Stimulated activated CD4-positive, alpha-beta T cell treated with anti-CD3 and anti-CD28 coated beads, Interleukin-4, amount 100 ng/mL, for 24 hours (primary cell): ENCODE measurements at places on chromosomes 6 and 20.

DNA sequence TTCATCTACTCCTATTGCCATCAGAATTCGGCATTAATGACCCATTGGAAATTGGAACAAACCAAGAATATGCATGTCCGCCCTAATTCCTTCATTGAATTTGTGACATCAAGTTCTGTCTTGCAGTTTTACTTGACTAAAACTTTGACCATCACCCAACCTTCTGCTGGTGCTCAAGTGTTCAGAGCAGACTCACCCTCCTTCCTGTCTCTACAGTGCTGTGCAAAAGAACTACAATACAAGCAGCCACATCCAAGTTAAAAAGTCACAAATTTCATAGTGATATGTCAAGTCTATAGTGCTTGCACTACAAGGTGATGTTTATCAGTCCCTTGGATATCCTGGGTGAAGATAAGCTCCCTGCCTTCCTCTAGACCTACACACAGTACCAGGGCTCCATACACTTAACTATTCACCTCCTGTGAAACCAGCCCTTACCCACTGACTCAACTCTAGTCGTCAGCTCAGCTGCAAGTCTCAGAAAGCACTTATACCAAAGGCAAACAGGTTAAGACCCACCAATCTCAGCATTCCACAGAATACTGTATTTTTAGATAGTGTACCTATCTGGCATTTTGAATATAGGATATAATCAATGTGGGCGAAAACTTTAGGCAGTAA lies 23.6 kb downstream of the SNX5 start:
- no peak for DNase-seq

- no peak for DNase-seq
Measured at GRCh38 chr20:4069751-4070150, 54.4 kb upstream of the RNF24 start.

GRCh38 chr6:39184906-39185580 lies 44.2 kb downstream of the KCNK5 start:
- no peak for DNase-seq

- no peak for DNase-seq
Measured at GRCh38 chr20:57683881-57684807, 25.7 kb downstream of the PMEPA1 start.

DNA sequence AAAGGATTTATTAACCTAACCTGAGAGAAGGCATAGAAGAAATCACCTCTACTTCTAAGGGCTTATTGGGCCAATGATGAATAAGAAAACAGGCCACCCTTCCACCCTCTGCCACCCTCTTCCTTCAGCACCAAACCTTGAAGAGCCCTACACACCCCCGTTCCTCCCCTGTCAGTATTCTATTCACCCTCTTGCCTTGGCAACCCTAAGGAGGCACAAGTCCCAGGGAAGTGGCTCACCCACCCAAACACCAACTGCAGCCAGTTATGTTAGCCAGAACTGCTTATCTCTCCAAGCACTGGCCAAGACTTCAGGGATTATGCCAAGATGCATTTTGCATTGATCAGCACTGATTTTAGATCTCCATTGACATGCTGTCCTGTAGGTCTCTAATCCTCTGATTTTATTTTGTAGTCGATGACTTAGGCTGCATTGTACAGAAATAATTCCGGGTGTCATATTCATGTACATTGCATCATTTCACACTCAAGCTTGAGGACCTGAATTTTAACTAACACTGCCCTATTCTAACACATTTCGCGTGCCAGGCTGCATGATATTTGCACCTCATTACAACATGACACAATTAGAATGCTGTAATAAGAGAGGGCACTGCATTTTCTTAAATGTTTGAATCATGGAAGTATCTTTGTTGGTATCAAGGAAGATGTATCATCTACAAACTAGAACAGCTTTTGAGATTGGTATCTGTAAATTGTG lies 15.7 kb downstream of the CNKSR3 start:
- DNase-seq, result no peak

DNA sequence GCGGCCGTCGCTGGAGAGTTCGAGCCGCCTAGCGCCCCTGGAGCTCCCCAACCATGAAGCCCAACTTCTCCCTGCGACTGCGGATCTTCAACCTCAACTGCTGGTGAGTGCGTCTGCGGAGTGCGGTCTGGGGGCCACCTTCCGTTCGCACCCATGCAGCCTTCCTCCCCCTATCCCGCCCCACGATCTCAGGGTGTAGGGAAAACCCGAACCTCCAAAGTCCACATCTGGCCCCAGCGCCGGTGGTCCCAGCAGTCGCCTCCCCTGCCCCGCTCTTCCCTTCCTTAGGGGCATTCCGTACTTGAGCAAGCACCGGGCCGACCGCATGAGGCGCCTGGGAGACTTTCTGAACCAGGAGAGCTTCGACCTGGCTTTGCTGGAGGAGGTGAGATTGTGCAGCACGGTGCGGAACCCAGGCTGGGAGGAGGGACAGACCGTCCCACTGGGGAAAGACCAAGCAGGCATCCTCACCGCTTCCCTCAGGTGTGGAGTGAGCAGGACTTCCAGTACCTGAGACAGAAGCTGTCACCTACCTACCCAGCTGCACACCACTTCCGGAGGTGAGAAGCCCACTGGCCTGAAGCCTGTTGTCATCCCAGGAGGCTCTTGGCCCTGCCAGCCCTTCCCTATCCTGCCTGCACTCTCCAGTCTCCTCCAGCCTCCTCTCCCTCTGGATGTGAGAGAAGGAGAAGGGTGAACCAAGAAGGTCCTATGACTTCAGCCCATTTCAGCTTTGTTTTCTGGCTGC lies 719 bp downstream of the SMPD2 start:
- peak; percentile 38 for DNase-seq

- no peak for DNase-seq
Measured at GRCh38 chr6:17469006-17469832, 75.8 kb downstream of the CAP2 start.

- no peak for DNase-seq
Measured at GRCh38 chr6:93416571-93417420, 2.6 kb downstream of the EPHA7 start.

DNA sequence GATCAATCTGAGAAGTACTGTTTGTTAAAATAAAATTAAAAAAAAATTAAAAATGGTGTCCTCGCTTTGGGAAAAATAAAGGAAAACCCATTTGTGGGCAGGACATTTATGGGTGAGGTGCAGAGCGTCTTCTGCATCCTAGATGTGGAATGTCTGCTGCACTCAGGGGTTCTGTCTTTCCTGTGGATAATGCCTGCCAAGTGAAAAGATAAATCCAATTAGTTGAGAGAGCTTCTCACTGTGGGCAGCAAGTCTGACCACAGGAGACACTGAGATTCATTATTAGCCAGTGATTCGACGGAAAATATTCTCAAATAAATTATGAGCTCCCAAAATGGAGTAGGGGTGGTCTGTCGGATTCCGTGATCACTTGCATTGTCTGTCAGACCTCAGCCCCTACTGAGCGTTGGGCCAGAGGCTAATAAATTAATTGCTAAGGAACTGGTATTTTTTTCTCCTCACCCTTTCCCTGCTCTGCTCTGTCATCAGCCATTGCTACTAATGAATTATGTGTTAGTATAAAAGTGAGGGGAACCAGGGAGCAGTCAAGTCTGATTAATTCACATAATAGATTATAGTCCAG lies 10.0 kb downstream of the GMPR start:
- DNase-seq, result no peak

- no peak for DNase-seq
Measured at GRCh38 chr6:136250686-136251008, 536 bp upstream of the MTFR2 start.

GRCh38 chr6:30601815-30602641 lies 15.0 kb downstream of the PPP1R10 start:
- no peak for DNase-seq

DNA sequence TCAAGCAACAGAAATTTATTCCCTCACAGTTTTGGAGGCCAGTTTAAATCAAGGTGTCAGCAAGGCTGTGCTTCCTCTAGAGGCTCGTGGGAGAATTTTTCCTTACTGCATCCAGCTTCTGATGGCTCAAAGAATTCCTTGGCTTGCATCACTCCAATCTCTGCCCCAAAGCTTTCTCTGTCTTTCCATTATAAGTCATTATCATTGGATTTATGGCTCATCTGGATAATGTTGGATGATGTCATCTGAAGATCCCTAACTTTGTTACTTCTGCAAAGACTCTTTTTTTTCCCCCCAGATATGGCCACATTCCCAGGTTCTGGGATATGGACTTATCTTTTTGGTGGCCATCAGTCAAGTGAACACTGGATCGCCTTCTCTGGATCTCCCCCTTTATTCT lies 146.3 kb upstream of the B3GAT2 start:
- DNase-seq, result no peak

- DNase-seq, result no peak
Measured at GRCh38 chr6:166779381-166779780, 152.3 kb upstream of the RPS6KA2 start.

- DNase-seq, result no peak
Measured at GRCh38 chr6:160134779-160135547, 13.3 kb downstream of the SLC22A1 start.

DNA sequence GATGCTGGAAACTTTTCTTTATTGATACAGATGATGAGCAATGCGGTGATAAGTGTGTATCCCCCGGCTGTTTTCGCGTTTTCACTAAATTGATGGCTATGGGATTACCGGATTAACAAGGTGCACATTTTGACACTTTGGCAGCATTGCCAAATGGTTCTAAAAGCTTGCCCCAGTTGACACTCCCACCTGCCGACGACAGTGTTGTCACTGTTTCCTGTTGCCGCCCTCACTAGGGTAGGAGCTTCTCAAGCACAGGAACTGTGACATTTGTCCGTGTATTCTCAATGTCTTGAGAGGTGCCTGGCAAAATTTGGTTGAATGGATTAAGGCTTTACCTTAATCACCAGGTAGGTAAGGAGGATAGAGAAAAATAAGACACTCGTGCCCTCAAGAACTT lies 9.8 kb upstream of the MAPK13 start:
- DNase-seq, result peak; percentile 74

- DNase-seq, result no peak
Measured at GRCh38 chr20:58378704-58379103, 10.3 kb upstream of the VAPB start.

DNA sequence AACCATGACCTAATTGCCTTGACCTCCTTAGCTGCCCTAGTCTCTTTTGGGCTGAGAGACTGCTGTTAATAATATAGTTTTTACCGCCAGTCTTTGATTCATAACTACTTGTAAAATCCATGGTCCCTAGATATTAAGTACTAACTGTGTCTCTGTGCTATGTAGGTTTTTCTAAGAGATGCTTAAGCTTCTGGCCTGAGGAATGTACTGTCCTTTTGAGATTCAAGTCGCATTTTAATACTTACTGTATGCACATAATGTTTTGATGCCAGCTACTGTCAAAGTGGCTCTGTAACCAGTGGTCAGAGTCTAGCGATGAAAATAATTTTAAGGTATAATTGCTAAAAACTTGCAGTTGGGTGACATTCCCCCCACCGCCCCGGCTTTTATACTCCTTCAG lies 2.1 kb downstream of the AKAP12 start:
- DNase-seq, result no peak

DNA sequence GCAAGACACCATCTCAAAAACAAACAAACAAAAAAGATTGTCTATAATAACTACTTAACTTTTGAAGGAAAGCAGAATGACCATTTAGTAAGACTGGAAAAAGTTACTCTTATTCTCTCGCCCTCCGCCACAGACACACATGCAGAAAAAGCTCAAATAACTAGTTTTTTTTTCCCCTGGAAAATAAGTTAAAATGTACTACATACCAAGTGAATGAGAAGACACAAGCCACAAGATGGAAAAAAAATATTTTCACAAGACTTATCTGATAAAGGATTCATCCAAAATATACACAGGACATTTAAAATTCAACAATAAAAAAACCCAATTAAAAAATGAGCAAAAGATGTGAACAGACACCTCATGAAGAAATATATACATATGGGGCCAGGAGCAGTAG lies 31.9 kb downstream of the NUDT3 start:
- no peak for DNase-seq

DNA sequence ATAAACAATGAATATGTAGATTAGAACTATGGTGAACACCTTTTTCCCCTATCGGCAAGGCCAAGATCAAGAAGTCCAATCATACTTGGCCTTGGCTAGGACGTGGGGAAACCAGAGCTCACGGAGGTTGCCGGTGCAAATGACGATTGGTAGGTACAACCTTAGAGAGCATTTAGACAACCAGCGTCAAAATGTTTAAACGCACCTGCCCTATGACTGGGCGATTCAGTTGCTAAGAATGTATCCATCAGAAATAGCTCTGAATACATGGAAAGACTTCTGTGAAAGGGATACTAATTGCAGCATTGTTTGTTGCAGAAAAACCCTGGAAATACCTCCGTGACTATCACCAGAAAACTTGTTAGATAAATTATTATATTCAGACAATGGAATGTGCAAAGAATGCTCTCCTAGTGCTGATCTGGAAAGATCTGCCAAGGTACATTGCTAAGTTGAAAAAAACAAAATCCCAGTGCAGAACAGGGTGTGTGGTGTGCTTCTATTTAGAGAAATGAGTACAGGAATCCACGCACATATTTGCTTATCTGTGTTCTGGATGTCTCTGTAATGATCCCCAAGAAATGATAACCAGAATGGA lies 48.0 kb upstream of the PTPN1 start:
- no peak for DNase-seq

- DNase-seq, result no peak
Measured at GRCh38 chr6:35230950-35231349, 17.2 kb downstream of the SCUBE3 start.

GRCh38 chr6:142884214-142885035 lies 60.6 kb downstream of the HIVEP2 start:
- no peak for DNase-seq
